Effector memory CD4-positive, alpha-beta T cell (primary cell): ENCODE measurements at places on chromosomes 2 and 18.

DNA sequence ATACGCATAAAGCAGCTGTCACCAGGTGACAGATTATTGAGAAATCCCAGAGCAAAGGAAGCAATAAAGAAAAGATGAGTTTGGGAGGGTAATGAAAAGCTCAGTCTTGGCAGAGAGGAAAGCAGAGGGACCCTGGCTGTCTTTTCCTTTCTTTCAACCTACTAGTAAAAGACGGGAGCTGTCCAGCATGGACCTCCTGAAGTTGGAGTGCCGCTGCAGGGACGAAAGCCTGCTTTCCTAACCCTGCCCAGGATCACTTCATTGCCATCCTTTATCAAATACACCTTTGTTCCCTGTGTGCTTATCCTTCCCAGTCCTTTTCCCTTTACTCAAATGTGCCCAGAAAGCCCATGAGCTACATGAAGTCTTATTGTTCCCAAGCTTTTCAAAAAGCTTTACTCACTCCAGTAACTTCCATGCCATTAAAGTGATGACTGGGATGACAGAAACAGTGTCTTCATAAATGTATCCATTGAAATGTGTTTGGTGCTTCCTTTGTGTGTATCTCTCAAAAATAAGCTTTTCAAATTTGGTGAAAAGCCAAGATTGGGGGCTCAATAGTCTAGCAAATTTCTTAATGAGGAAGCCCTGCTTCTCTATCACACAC is 3.7 kb upstream of the SPR start:
- peaks cover 9% of the 10 kb centered on the region for H3K4me1 ChIP-seq

- DNase-seq: no peak
- H3K4me1 ChIP-seq: no peaks in the 10 kb centered on the region
- no peak overlapping the region for H3K4me3 ChIP-seq
- H3K27me3 ChIP-seq: no peaks in the 10 kb centered on the region
- no peak overlapping the region for H3K27ac ChIP-seq
These were observed 159.3 kb downstream of the GLI2 start for GRCh38 chr2:120894966-120895365.

DNA sequence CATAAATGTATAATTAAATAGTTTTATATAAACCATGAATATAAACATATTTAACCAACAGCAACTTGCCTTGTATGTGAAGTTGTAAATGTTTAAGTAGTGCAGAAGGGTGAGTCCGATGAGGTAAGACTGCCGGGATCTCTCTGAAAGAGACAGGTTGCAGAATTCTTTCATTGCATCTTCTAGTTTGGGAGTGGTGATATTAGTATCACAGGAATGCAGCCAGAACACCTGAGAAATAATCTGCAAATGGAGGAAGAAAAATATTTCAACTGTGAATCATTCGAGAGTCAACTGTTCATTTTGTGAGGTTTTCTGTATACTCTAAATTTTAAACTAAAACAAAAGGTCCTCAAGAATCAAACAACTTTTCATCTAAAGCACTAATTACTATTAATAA is 123.0 kb downstream of the ABCA12 start:
- DNase-seq: no peak
- no peak overlapping the region for H3K4me3 ChIP-seq
- H3K4me1 ChIP-seq: no peaks in the 10 kb centered on the region
- H3K36me3 ChIP-seq: no peaks in the 10 kb centered on the region
- H3K27ac ChIP-seq: no peak overlapping the region
- no peaks in the 10 kb centered on the region for H3K27me3 ChIP-seq

DNA sequence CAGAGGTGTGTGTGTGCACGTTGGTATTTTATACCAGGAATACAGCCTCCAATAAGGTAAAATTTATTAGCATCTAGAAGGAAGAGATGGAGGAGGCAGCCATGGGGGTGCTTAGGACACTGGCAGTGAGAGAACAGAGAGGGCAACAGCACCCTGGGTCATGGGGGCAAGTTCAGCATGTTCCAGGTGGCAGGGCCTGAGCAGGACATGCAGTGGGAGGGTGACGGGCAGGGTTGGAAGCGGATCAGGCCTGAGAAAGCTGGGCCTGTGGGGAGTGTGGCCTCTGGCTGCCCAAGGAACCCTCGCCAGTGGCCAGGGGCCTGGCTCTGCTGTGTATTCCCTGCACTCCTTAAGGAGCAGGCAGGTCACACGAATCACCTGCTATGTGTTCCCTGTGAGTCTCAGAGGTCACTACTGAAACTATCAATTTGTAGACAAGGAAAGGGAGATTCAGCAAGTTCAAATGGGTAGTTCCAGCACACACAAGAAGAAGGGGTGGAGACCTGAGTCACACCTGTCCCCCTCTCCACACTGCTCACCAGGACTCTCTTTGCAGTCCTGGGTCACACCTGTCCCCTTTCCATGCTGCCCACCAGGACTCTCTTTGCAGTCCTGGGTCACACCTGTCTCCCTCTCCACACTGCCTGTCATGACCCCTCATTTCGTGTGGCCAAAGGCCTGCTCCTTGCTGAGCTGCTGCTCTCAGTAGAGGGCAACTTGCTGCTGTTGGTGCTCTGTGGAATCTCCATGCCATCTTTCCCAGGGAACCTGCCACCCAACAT is 463.9 kb upstream of the HS6ST1 start:
- no peaks in the 10 kb centered on the region for H3K4me1 ChIP-seq
- H3K36me3 ChIP-seq: no peaks in the 10 kb centered on the region
- no peaks in the 10 kb centered on the region for H3K27me3 ChIP-seq
- no peak overlapping the region for H3K4me3 ChIP-seq
- no peak overlapping the region for H3K27ac ChIP-seq
- no peak for DNase-seq

GRCh38 chr2:233163486-233164103 is 87.9 kb upstream of the ATG16L1 start:
- no peak overlapping the region for H3K4me3 ChIP-seq
- no peak overlapping the region for H3K27ac ChIP-seq
- no peaks in the 10 kb centered on the region for H3K27me3 ChIP-seq
- peaks cover 25% of the 10 kb centered on the region for H3K4me1 ChIP-seq

GRCh38 chr2:227774895-227775842 is 29.5 kb downstream of the SCYGR8 start:
- no peaks in the 10 kb centered on the region for H3K36me3 ChIP-seq
- no peaks in the 10 kb centered on the region for H3K27me3 ChIP-seq
- no peak overlapping the region for H3K27ac ChIP-seq
- H3K4me3 ChIP-seq: no peak overlapping the region
- no peak for DNase-seq
- H3K4me1 ChIP-seq: no peaks in the 10 kb centered on the region

DNA sequence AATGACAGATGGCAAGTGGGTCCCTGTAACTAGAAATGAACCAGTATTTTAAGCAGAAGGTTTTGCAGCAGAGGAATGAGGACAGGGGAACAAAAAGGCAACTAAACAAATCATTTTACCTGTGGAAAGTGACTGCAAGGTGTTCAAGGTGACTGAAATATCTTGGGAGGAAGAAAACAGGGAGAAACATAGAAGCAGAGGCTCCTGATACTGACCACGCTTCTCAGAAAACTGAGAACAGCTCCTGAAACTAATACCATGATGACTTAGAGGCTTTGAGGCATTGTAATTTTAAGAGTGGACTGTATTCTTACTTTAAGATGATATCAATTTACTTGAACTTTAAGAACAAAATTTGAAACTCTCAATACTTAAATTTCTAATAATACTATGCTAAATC is at the start of gene DYTN:
TSS of gene DYTN (minus strand) at position 101 of the 400 bp plus-strand sequence. CDS start 117 bp downstream, outside the sequence.
- no peaks in the 10 kb centered on the region for H3K4me1 ChIP-seq
- no peaks in the 10 kb centered on the region for H3K36me3 ChIP-seq
- DNase-seq: no peak
- H3K27ac ChIP-seq: no peak within 1 kb of the TSS
- H3K27me3 ChIP-seq: peaks cover 2% of the 10 kb centered on the region
- no peak within 1 kb of the TSS for H3K4me3 ChIP-seq

- H3K27me3 ChIP-seq: no peaks in the 10 kb centered on the region
- H3K27ac ChIP-seq: no peak overlapping the region
- H3K4me1 ChIP-seq: no peaks in the 10 kb centered on the region
- no peaks in the 10 kb centered on the region for H3K36me3 ChIP-seq
These were observed 48.9 kb upstream of the STPG4 start for GRCh38 chr2:47203995-47204394.

DNA sequence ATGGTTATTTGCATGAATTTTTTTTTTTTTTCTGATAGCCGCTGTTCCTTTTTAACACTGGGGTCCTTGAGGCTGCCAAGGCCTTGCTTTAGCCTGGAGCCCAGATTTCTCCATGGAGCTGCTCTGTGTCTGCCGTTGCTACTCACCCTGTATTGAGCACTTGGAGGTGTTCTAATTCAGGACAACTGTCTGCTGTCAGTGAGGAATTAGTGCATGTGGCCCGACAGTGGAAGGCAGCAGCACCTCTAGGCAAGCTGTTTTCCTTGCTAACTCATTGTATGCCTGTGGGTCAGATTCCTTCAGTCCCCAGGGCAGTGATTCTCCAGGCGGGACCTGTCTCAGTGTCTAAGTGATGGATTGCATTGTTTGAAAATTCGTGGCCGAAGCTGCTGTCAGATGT is 147.7 kb upstream of the DPP10 start:
- H3K4me1 ChIP-seq: no peaks in the 10 kb centered on the region
- no peak overlapping the region for H3K27ac ChIP-seq
- H3K36me3 ChIP-seq: no peaks in the 10 kb centered on the region
- no peaks in the 10 kb centered on the region for H3K27me3 ChIP-seq
- no peak for DNase-seq

DNA sequence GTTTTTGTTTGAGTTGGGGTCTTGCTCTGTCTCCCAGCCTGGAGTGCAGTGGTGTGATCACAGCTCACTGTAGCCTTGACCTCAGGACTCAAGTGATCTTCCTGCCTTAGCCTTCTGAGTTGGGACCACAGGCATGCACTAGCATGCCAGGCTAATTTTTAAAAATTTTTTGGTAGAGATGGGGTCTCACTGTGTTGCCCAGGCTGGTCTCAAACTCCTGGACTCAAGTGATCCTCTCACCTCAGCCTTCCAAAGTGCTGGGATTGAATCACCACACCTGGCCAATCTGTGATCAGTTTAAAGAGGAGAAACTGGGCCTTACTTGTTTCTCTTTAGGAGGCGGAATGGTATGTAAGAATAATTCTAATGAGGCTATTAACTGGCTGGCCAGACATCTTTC is 49.9 kb downstream of the IMPA2 start:
- H3K27ac ChIP-seq: no peak overlapping the region
- no peaks in the 10 kb centered on the region for H3K4me1 ChIP-seq
- H3K36me3 ChIP-seq: no peaks in the 10 kb centered on the region
- no peaks in the 10 kb centered on the region for H3K27me3 ChIP-seq
- DNase-seq: no peak

- no peak overlapping the region for H3K27ac ChIP-seq
- H3K4me1 ChIP-seq: no peaks in the 10 kb centered on the region
- H3K27me3 ChIP-seq: no peaks in the 10 kb centered on the region
- H3K4me3 ChIP-seq: no peak overlapping the region
- H3K36me3 ChIP-seq: no peaks in the 10 kb centered on the region
These were observed 160.6 kb downstream of the RNF144A start for GRCh38 chr2:7077660-7078267.

DNA sequence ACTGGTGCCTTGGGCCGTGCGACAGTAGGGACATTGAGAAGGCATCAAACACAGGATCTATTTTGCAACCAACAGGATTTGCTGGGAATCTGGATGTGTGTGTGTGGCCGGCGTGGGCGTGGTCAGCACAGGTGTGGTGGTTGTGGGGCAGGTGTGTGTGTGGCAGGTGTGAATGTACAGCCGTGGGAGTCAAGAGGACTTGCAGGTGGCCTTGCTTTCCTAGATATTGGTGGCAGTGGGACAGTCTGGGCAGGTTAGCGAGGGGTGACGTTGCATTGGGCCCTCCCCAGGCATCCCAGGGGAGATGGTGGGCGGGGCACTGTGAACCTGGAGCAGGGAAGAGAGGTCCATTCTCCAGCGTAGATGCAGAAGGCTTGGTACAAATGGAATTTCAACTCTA is 3.2 kb upstream of the LIMS2 start:
- H3K27ac ChIP-seq: no peak overlapping the region
- no peak for DNase-seq

GRCh38 chr2:227503433-227504406 is 31.8 kb downstream of the AGFG1 start:
- H3K27me3 ChIP-seq: no peaks in the 10 kb centered on the region
- DNase-seq: no peak
- H3K4me3 ChIP-seq: no peak overlapping the region
- H3K4me1 ChIP-seq: peaks cover 10% of the 10 kb centered on the region
- H3K27ac ChIP-seq: no peak overlapping the region

DNA sequence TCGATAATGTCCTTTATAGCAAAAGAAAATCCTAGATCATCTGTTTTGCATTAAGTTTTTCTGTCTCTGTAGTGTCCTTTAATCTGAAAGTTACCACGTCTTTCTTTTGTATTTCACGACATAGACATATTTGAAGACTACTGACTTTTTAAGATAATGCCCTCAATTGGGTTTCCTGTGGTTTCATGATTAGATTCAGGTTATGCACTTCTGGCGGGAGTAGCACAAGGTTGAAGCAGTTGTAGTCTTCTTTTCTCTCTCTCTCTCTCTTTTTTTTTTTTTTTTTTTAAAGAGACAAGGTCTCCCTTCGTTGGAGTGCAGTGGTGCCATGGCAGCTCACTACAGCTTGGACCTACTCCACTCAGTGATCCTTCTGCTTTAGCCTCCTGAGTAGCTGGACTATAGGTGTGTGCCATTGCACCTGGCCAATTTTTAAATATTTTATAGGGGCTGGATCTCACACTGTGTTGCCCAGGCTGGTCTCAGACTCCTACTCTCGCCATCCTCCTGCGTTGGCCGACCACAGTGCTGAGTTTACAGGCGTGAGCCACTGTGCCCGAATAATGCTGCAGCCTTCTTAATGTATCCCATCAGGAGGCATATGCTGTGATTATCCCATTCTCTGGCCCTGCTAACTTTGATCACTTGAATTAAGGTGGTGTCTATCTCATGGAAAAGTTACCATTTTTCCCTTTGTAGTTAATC is 3.9 kb downstream of the INPP4A start:
- peak overlapping the region; percentile 48 for H3K4me3 ChIP-seq
- peaks cover 65% of the 10 kb centered on the region for H3K4me1 ChIP-seq
- H3K36me3 ChIP-seq: no peaks in the 10 kb centered on the region
- H3K27ac ChIP-seq: peak overlapping the region; percentile 54
- H3K27me3 ChIP-seq: no peaks in the 10 kb centered on the region

DNA sequence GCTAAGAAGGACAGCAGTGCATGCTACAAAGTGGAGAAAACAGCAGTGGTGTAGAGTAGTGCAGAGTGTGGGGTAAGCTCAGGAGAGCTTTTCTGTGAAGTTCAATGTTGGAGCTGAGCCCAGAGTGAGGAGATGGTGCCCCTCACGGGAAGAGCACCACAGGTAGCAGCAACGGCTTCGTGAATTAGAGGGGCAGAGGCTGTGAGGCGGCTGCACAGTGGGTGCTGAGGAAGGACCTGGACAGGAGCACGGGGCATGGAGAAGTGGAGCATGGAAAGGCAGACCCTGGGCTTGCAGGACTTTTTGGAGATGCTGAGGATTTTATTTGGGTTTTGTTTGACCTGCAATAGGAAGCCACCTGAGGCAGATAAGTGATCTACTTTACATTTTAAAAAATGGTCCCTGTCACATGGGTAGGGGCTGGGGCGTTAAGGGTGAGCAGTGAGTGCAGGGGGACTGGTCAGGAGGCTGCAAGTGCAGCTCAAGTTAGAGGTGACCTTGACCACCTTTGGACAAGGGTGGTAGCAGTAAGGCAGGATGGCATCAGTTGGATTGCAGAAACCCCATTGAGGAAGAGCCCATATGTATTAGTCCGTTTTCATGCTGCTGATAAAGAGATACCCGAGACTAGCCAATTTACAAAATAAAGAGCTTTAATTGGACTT is 85.0 kb downstream of the MYCN start:
- H3K27ac ChIP-seq: no peak overlapping the region
